Renal cortex interstitium (tissue), 15 donors: ENCODE measurements at places on chromosomes 2 and 18. TPM values are rescaled to one million over a fixed set of nuclear protein-coding genes. Genes with fewer than 3 reads are reported as not detected.

Gene CNGA3
- polyA plus RNA-seq = not detected

- no peak for DNase-seq
Observed at GRCh38 chr2:150391779-150392178, 95.7 kb downstream of the RND3 start.

DNA sequence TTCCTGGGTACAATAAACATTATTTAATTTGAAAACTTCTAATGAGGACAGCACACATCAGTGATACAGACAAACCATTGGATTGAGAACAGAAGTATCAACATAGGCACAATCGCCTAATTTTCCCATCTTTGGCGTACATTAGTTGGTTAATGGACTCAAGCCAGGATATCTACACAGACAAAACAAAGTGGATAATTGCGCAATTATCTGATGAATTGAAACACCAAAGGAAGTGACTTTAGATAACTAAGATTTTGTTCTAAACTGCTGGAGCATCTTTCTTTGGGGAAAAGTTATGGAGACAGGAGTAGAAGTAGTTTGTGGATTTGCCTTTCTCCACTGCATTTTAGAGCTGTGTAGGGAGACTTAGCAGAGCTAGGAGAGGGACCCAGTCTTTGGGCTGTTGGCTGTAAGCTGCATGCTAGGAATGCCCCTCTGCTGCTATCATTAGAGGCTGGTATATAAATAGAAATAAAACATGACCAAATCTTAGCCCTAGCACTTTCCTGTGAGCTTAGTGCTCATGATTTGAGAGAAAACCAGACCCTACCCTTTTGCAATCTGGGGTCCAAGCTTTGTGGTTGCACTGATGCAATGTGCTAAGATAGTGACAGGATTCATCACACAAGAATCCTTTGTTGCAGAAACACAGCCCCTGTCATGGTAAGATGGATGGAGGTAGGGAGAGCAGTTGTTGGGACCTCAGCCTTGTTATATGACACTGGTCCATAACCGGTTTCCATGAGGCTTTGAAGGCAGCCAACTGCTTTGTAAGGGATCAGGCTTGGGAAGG lies 264.5 kb upstream of the PIK3C3 start:
- no peak for DNase-seq

Gene TMEM163
- 2.3 TPM for polyA plus RNA-seq

DNA sequence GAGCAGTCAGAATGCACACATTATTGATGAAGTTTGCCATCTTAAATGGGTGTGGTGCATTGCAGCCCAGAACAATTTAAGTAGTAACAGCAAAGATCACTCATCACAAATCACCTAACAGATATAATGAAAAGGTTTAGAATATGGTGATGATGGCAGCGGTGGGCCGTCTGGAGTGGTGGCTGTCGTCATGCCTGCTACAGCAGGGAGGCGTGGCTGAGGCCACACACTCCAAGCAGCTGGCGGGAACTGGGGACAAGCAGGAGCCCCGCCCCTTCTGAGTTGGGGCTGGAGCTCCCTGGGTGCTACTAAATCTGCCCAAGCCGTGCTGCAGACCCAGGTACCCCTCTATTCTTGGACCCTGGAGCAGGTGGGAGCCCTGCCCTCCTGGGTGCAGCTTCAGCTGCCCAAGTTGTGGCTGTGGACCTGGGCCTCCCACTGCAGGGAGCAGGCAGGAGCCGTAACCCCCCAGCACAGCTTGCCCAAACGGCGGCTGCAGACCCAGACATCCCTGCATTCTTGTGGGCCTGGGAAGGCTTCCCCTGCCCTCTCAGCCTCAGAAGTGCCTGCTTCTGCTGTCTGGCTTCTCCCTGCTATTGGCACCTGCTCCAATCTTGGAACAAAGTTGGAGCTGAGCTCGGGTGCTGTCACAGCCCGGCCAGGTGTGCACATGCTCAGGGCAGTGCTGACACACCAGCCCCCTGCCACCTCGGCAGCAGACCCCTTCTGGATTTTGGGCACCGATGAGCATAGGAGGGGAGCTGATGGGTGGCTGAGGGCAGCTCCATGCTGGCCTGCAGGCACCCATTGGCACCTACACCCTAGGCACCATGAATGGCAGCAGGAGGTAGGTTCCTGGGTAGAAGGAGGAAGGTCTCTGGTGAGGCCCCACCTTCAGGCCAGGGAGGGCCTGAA lies 149.3 kb downstream of the EHBP1 start:
- no peak for DNase-seq

GRCh38 chr2:37648331-37649011 lies 23.0 kb downstream of the CDC42EP3 start:
- DNase-seq = no peak

- DNase-seq = no peak
Observed at GRCh38 chr2:177660742-177661141, 268.2 kb downstream of the AGPS start.

Gene DUSP19
- 4.9 TPM for polyA plus RNA-seq

- no peak for DNase-seq
Observed at GRCh38 chr2:208607694-208608093, 201.1 kb downstream of the PTH2R start.

Gene STARD6
- polyA plus RNA-seq = 0.30 TPM

Gene SERPINB3
- 0.07 TPM for polyA plus RNA-seq

GRCh38 chr2:37541516-37541915 lies 129.9 kb downstream of the CDC42EP3 start:
- DNase-seq = no peak

GRCh38 chr2:105990624-105991023 lies 203.5 kb downstream of the UXS1 start:
- DNase-seq = no peak

DNA sequence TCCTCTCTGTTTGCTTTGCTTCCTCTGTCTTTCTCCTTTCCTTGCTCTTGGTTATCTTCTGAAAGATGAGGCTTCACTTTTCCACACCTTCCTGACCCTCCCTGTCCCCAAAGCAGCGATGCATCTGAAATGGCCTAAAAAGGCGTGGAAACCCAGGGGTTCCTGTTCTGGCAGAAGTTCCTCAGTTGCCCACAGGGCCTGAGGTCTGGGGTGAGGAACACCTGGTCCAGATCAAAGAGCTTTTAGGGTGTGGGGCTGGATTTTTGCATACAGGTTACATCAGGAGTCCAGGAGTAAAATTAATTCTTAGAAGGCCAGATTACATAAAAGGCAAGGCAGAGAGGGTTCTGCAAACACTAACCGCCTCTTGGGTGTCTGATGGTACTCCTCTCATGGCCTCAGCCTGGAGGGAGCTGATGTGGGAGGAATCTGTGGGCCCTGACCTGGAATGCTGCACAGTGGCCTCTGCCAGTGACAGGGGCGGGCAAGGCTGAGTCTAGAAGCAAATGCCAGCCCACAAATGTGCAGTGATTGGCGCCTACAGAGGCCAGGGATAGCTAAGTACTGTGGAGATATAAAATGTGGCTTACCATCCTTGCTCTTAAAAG lies 41.8 kb downstream of the INPP4A start:
- DNase-seq = no peak

GRCh38 chr18:6743999-6744398 lies 14.5 kb downstream of the ARHGAP28 start:
- DNase-seq = no peak

Gene LIMS4
- polyA plus RNA-seq = 0.90 TPM

- DNase-seq = no peak
Observed at GRCh38 chr2:25328152-25329085, 13.3 kb downstream of the DNMT3A start.

GRCh38 chr2:197927994-197928393 lies 123.6 kb downstream of the PLCL1 start:
- DNase-seq = no peak

DNA sequence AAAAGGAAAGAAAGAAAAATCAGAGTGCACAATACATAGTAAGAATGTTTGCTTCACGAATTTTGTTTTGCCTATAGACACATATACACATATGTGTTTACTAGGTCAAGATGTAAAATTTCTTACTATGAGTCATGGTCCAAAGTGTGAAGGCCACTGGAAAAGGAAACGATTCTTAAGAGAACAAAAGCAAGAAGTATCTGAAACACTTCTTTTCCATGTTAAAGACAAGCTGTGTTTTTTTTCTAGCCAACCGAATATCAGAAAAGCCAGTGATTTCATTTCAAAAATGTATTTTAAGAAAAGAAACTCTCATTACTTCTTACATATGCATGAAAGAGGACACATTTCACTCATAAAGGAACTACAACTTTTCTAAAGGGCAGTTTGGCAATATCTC lies 24.9 kb downstream of the PECR start:
- DNase-seq = no peak

GRCh38 chr2:33021542-33022227 lies 74.9 kb downstream of the LTBP1 start:
- peak; percentile 56 for DNase-seq

Gene NYAP2
- polyA plus RNA-seq = 0.03 TPM

- no peak for DNase-seq
Observed at GRCh38 chr18:35390951-35391700, 14.0 kb upstream of the ZNF396 start.

Gene EML6
- 20.3 TPM for polyA plus RNA-seq
